ENCODE measurements at places on chromosomes 1 and 21.

DNA sequence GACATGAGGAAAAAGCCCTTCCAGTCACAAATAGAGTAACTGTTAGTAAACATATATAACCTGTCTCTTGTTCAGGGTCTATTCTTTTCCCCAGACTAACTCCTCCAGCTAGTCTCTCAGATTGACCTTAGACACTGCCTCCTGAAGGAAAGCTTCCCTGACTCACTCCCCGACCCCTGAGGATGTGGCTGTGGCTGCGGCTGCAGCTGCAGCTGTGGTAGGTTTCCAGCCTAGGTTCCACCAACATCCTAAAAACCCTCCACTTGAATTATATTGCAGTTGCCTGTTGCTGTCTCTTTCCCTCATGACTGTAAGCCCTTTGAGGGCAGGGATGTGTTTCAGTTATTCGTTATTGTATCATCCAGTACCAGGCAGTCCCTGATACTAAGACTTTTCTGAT, 132.9 kb upstream of the C1orf21 start:
- DNase-seq = no peak

GRCh38 chr1:109133002-109133706, 19.2 kb downstream of the ELAPOR1 start:
- no peak for DNase-seq

DNA sequence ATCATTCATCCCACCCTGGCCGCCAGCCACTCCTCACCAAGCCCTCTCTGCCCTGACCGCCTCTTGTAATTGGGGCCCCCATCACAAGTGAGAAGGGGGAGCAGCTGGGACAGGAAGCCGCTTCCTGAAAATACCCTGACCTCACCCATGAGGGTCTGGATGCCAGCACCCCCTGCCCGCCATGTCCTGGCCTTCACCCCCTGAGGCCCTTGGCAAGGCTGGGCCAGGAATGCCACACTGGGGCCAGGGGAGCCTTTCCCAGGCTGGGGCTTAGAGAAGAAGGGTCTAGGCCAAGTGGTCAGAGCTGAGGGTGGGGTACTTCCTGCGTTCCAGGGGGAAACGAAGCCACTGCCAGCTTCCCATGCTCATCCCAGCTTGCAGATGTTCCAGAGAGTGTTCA, 60.5 kb downstream of the TAS1R2 start:
- no peak for DNase-seq

GRCh38 chr1:160056648-160057169, 13.3 kb downstream of the KCNJ10 start:
- DNase-seq = no peak

DNA sequence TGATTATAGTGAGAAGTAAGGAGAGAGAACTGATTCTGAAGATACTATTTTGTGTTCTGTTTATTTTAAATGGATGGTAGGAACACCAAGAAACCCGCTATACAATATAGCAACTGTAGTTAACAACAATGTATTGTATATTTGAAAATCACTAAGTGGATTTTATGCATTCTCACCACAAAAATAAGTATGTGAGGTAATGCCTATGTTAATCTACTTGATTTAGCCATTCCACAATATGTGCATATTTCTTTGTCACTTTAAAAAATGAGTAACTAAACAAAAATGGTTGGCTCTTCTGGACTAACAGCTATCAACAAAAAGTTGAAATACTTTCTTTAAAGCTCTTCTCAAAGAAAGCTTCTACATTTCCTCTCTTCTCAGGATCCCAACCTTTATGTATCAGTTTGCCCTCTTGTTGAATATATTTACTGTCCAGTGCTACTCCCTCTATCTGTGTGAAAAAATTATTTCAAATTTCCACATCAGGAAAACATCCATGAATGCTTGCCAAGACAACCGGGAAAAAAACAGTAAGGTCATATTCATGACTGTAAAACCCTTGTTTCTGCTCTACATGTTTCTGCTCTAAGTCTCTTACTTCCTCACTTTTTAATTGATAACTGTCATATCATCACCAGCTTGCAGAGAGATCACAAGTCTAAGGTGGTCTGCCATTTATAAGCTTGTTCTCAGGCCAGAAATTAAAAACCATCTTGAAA, 27.0 kb downstream of the CLCA4 start:
- DNase-seq = no peak

DNA sequence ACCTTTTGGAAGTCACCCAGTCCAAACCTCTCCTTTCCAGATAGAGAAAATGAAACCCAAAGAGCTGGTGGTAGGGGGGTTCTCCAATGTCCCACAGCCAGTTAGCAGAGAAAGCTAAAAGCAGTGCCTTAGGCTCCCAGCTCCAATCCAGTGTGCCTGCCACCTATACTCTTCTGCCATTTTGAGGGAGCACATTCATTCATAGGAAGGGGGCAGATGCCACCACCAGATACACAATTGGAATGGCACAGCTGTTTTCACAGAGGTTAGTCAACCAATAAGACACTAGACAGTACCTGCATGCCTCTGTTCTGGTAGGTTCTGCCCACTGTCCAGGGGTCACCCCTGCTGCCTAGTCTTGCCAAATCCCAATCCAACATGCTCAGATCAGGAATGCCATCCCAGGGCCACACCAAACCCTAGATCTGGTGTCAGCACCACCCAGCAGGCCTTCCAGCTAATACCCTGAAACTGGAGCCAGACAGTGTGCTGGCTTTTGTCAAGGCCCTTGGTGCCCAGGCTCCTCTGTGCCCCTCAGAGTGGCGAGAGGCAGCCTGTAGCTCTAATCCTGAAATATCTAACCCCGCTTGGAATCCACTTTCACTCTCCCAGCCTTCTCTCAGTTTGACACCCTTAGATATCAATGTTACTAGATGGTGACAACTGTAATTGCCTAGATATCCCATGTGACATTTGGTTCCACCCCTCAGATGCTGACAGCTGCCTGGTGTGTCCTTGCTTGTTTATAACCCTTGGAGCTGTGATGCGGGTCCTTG, 178.6 kb downstream of the TGFBR3 start:
- DNase-seq = no peak

- no peak for DNase-seq
Measured at GRCh38 chr1:174060090-174060489, 37.9 kb upstream of the RC3H1 start.

GRCh38 chr1:206472454-206472853, 2.2 kb downstream of the IKBKE start:
- no peak for DNase-seq

DNA sequence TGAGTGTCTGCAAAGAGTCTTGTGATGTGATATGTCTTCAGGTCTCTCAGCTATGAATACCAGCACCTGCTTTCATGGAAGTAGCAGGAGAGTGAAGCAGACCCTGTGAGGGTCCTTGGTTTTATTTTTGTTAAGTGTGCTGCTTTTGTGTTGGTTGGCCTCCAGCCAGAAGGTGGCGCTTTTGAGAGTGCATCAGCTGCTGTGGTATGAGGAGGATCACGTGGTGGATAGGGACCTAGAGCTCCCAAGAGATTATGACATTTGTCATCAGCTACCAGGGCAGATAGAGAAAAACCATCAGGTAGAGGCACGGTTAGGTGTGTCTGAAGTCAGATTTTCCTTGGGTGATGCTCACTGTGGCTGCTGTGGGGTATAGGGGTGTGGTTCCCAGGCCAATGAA, 1232.1 kb downstream of the MRPL39 start:
- no peak for DNase-seq

DNA sequence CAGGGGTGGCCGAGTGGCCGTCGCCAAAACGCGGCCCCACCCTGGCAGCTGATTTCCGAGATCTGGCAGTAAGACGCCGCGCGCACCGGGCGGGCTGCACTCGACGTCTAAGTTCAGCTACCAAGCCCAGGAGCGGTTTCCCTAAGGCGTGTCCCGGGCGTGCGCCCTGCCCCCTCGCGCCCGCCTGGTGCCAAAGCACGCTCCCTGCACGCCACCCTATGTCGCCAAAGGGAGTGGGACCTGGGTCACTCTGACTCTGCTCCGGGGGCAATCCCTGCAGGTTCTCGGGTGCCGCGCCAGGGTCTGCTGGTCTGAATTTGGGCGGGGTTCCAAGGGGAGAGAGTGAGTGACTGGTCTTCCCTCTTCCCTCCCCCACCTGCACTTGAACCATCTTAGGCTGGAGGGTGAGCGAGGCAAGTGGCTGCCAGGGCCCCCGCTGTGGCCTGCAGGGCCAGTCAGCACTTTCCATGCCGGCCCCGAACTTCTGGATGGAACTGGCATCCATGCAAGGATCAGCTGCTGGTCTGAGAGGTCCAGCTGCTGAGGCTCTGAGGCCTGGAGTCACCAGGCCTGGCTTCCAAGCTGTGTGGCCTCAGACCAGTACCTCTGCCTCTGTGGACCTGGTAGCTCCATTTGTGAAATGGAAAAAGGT, at the start of gene LRRC38:
TSS of gene LRRC38 (minus strand) at position 109 of the 652 bp plus-strand sequence. CDS start 410 bp downstream, outside the sequence.
- DNase-seq = no peak

All from stimulated activated CD8-positive, alpha-beta memory T cell treated with anti-CD3 and anti-CD28 coated beads, Interleukin-4, amount 100 ng/mL, for 1 hour (primary cell).